IMR-90 (cell line): ENCODE measurements at places on chromosomes 3 and 15. TPM values are rescaled to one million over a fixed set of nuclear protein-coding genes. Genes with fewer than 3 reads are reported as not detected.
A peak's percentile ranks its signal among the peaks of the same experiment; 100 is the strongest.

Gene CCR8
- total RNA-seq: not detected in 2 replicates

- H3K36me3 ChIP-seq: no peaks in the 10 kb centered on the region
- no peak overlapping the region for H3K27ac ChIP-seq
- no peaks in the 10 kb centered on the region for H3K27me3 ChIP-seq
- DNase-seq: no peak
Observed at GRCh38 chr3:34483311-34483887, 685.0 kb downstream of the PDCD6IP start.

DNA sequence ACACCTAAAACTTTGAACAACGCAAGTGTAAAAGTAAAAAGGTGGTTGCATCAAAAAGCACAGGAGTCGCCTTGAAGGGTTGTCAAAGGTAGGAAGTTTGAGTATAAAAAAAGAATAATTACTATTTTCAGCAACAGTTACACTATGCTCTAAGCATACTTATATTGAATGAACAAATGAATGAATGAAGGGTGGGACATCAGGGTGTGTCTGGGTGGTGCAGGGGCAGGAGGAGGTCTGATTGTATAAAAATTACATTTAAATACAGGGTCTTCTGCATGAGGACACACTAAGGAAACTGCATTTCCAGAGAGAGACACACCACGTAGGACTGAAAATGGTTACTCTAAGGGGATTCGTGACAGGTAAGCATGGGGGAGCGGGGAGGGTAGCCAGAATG, at the start of gene ARGFX:
Gene ARGFX, plus strand, starts transcription at position 301 of the 400 bp plus-strand sequence. CDS start 2,765 bp downstream, outside the sequence.
- H3K4me1 ChIP-seq: no peaks in the 10 kb centered on the region
- H3K4me3 ChIP-seq: no peak within 1 kb of the TSS
- no peak for DNase-seq
- H3K27ac ChIP-seq: no peak within 1 kb of the TSS

Gene KNG1
- not detected in 2 replicates for total RNA-seq

DNA sequence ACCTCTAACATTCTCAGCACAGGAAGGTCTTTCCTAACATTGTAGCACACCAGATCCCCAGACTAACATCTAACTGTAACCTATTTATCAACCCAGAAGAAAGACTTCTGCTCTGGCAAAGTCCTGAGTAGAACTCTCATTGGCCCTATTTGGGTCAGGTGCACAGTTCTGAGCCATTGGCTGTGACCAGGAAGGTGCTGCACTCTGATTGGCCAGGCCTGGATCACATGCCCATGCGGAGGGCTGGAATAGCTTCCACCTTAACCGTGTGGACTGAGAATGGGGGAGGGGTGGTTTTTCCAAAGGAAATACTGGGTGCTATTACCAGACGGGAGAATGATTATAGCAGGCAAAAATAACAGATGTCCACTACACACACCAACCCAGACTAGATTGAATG, 11.5 kb downstream of the FEZF2 start:
- DNase-seq: no peak
- H3K4me1 ChIP-seq: no peaks in the 10 kb centered on the region
- H3K4me3 ChIP-seq: no peak overlapping the region
- H3K27ac ChIP-seq: no peak overlapping the region
- no peaks in the 10 kb centered on the region for H3K36me3 ChIP-seq

Gene IL16
- total RNA-seq: under 0.01 and 0.18 TPM in 2 replicates

Gene SSUH2
- under 0.01 TPM in 1 of 2 replicates, not detected in the other for total RNA-seq

DNA sequence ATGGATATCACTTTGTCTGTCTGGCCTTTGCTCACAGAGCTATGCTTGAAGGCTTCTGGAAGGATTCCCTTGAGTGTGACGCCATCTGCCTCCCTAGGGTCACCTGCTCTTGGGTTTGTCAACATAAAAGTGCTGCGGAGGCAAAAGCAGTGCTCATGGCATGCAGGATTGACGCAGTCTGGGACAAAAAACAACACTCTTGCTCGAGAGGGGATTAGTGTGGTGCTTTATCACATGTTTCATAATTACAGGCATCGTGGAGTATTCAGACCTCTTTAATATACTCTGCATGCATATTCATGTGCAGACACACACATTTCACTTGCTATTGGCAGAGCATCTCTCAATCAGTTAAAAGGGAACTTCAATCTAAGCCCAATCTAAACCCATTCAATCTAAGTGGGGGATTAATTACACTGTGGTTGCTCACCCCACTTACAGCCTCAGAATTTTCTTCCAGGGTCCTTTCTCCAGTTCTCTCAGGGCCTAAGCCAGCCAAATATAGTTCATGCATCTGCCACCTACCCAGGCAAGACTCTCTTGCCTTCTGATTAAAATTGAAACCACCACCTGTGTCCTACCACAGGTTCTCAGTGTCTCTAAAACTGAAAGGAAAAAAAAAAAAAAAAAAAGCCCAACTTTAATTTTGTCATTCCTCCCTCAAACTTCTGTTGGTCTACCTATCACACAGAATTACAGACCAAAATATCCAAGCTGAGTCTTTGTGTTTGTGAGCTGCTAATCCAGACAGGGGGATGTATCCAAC, 75.6 kb downstream of the BFSP2 start:
- H3K4me3 ChIP-seq: no peak overlapping the region
- no peaks in the 10 kb centered on the region; the same call in 1 of the 2 replicates for H3K27me3 ChIP-seq
- no peaks in the 10 kb centered on the region for H3K36me3 ChIP-seq
- no peak for DNase-seq

GRCh38 chr15:39124155-39124552, 456.7 kb upstream of the THBS1 start:
- peak overlapping the region; percentile 74 for H3K27ac ChIP-seq
- no peak overlapping the region for H3K4me3 ChIP-seq
- no peaks in the 10 kb centered on the region for H3K36me3 ChIP-seq
- H3K4me1 ChIP-seq: peaks cover 22% of the 10 kb centered on the region

- peaks cover 5% of the 10 kb centered on the region; the same call in 1 of the 2 replicates for H3K4me1 ChIP-seq
- H3K27me3 ChIP-seq: no peaks in the 10 kb centered on the region
- no peak for DNase-seq
- H3K27ac ChIP-seq: no peak overlapping the region
- no peaks in the 10 kb centered on the region; the same call in 1 of the 2 replicates for H3K36me3 ChIP-seq
Observed at GRCh38 chr3:188380722-188381121, 226.8 kb downstream of the LPP start.

Gene SEMA5B
- not detected in 2 replicates for total RNA-seq

Gene RASGRP1
- total RNA-seq: 1.9 and 3.2 TPM in 2 replicates

DNA sequence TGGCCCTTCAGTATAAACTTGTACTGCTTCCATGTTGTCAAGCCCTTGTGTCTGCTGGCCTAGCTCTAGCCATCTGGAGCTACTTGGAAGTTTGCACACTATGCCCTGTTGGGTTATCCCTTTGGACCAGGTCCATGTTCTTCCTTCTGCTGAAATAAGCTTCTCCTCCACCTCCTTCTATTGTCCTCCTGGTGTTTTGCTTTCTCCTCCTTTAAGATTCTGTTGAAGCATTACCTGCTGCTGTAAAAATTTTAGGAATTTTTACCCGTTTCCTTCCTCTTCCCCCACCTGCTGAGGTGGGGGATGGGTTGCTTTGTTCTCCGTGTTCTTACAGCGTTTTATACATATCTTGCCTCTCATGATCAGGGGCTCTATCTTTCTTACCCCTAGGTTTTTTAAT, 51.7 kb downstream of the SH3GL3 start:
- H3K27ac ChIP-seq: no peak overlapping the region
- no peak for DNase-seq
- H3K36me3 ChIP-seq: no peaks in the 10 kb centered on the region

Gene CLDN11
- 245 and 329 TPM in 2 replicates for total RNA-seq

- H3K27ac ChIP-seq: peak overlapping the region; percentile 58; the same call in 1 of the 2 replicates
- no peaks in the 10 kb centered on the region for H3K36me3 ChIP-seq
- H3K4me3 ChIP-seq: peak overlapping the region; percentile 76
- no peaks in the 10 kb centered on the region for H3K27me3 ChIP-seq
- H3K4me1 ChIP-seq: peaks cover 4% of the 10 kb centered on the region
Observed at GRCh38 chr3:48897460-48898376, 964 bp downstream of the SLC25A20 start.

- H3K4me3 ChIP-seq: no peak overlapping the region
- H3K36me3 ChIP-seq: peaks cover 14% of the 10 kb centered on the region
- no peak overlapping the region for H3K27ac ChIP-seq
- DNase-seq: no peak
- H3K4me1 ChIP-seq: peaks cover 7% of the 10 kb centered on the region
Observed at GRCh38 chr15:43749690-43750345, 3.6 kb downstream of the PDIA3 start.

Gene MAP1A
- total RNA-seq: 47.2 and 48.2 TPM in 2 replicates

DNA sequence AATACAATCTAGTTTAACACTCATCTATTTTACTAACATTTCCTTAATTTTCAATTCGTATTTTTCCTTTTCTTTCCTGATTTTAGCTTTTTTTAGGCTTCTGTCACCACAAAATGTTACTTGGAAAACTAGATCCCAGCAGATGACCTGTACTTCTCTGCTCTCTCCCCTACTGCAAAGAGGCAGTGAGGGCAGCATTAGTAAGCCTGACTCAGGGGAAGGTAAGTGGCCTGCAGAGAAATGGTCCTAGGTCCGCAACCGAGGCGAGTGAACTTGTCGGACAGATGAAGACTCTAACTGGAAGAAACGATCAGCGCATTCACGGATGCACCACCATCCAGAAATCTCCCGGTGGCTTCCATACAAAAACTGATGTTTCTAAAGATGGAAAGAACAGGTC, 20.4 kb downstream of the TMEM43 start:
- H3K36me3 ChIP-seq: peaks cover 55% of the 10 kb centered on the region
- H3K4me3 ChIP-seq: no peak overlapping the region
- H3K4me1 ChIP-seq: peaks cover 29% of the 10 kb centered on the region
- peak; percentile 60 for DNase-seq
- peak overlapping the region; percentile 95 for H3K27ac ChIP-seq

DNA sequence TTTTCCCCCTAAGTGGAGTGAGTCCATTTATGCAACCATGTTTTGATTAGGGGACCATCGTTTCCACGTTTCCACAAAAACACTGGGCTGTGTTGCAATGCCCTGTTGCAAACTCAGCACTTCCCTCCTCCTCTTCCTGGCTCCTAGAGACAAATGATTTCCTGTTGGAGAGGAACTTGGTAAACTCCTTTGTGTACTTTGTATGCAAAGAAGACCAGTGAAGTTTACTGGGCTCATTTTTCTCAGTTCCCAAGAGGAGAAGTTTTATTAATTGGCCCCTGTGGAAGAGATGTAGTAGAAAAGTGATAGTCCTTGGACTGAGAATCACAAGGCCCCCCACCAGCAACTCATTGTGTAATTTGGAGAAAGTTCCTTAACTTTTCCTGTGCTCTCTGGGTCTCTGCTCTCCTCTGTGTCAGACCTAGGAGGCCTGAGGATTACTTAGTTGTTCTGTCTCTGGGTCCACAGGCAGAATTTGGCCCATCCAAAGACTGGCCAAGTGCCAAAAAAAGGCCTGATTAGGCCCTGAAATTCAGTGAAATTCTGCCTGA, 95.0 kb downstream of the ATG7 start:
- no peaks in the 10 kb centered on the region for H3K27me3 ChIP-seq
- no peak overlapping the region for H3K4me3 ChIP-seq
- peaks cover 14% of the 10 kb centered on the region for H3K4me1 ChIP-seq
- peaks cover 7% of the 10 kb centered on the region for H3K36me3 ChIP-seq
- peak; percentile 73 for DNase-seq

DNA sequence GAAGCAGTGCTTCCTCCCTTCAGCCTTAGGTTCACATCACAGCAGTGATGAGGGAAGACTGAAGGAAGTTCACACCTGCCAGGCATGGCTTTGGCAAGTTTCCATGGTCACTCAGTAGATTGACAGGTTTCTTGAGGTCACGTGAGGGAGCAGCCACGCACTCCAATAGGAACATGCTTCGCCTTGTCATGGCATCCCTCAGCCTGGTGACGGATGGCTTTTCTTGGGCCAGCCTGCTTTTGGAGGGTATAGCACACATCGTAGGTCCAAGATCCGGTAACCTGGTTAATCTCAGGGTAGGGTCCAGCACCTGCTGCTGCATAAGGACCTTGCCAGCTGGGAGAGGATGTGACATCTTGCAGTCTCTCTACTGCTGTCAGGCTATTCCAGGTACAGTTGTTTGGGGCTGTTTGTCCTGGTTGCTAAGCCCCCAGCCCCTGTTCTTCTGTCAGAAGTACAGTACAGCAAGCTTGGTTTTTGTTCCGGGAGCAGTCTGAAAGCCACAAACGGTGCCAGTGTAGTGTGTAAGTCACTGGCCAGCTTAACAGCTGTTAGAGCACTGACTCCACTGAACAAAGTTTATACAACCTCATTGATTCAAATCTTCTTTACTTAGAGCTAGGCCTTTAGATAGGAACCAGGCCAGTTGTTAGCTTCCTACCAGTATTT, 42.3 kb downstream of the PSMD6 start:
- H3K27me3 ChIP-seq: no peaks in the 10 kb centered on the region
- no peak overlapping the region for H3K27ac ChIP-seq
- DNase-seq: no peak
- peaks cover 25% of the 10 kb centered on the region for H3K36me3 ChIP-seq

Gene MYNN
- 26.9 and 33.1 TPM in 2 replicates for total RNA-seq
